Endodermal cell (in vitro differentiated cells): ENCODE measurements at places on chromosomes 6 and 20. TPM values are rescaled to one million over a fixed set of nuclear protein-coding genes. Genes with fewer than 3 reads are reported as not detected.

DNA sequence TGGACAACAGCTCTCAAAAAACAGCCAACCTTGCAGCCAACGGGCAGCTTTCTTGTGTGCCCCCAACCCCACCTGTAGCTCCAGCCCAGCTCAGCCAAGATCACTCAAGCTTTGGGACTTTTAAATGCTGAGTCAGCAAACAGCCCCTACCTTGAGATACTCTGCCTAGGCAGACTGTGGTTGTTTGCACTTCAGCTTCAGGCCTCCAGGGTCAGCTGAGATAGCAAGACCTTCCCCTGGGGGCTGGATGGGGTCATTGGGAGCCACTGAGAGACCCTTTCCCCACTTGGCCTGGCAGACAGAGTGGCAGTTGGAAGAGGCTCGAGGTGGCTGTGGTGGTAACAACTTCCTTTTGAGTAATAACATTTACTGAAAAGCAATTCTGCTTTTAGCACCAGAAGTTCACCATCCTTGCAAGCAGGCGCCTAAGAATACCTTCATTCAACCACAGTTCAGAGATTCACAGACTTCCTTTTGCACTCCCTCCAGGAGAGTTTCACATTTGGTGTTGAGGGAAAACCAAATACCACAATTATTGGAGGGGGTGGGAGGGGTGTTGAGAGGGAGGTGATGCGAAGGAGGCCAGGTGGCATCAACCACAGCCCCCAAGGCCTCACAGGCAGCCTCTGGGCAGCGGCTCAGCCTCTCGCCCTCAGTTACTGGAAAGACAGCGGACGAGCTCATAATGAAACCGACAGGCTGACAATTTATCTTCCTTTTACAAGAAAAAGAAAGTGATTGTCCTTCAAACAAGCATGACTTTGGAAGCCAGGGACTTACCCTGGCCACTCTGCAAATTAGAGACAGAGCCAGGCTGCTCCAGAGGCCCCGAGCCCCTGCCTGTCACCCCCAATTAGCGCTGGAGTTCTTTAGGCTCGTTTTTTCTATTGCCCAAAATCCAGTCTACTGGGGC, 148.1 kb downstream of the CEBPB start:
- DNase-seq = peak; percentile 80

DNA sequence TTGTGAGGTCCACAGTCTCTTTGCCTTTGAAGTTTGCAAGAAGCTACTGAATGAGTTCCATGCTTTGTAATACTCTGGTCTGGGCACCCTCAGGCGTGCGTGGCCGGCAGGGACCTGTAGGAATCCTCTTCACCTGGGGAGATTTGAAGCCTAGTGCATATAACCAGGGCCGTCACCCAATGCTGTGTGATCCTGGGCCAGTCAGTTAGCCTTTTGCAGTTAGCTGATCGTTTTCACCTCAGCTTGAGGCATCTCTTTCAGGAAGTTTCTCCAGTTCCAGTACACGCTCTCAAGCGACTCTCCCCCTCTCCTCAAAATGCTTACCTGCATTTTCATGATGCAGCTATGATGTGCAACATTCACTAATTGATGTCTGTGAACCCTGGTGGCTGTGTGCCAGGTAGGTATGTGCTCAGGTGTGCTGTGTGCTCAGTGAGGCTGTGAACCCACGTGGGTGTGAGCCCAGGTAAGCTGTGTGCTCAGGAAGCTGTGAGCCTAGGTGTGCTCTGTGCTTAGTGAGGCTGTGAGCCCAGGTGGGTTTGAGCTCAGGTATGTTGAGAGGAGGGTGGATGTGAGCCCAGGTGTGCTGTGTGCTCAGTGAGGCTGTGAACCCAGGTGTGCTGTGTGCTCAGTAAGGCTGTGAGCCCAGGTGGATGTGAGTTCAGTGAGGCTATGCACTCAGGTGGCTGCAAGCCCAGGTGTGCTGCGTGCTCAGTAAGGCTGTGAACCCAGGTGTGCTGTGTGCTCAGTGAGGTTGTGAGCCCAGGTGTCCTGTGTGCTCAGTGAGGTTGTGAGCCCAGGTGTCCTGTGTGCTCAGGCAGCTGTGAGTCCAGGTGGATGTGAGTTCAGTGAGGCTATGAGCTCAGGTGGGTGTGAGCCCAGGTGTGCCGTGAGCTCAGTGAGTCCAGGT, 120.4 kb downstream of the PHACTR3 start:
- peak; percentile 82 for DNase-seq

DNA sequence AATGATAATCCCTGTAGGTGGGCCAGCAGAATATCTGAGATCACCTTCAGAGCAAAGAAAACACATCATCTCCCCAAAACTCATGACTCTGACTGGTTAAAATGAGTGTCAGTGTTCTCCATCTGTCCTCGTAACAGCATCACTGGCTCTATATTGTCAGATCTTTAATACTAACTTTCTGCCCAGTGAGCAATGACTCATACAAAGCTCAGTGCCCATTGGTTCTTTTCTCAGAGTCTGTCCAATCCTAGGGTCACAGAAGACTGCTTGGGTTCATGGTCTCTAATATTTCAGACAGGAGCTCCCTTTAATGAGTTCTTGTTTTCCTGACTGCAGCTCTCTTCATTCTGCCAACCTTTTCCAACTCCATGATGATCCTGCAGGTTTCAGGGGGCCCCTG, 36.4 kb downstream of the HLA-DPB1 start:
- no peak for DNase-seq

DNA sequence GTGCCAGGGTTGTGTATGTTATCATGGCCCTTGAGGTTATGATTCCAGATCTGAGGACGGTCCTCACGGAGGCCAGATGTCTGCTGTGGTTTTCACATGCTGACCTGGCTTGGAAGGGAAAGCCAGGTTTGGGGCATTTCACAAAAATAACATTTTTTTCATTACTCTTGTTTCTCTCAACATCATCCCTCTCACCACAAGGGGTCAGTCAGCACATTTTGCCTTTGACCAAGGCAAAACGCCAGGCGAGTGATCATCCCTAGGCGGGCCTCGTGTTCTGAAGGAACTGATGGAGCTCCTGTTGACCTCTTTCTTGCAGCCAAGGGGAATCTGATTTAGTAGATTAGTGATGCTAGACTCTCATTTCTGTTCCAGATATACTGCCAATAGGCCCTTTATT, 133.5 kb downstream of the TBC1D7 start:
- DNase-seq = peak; percentile 87

DNA sequence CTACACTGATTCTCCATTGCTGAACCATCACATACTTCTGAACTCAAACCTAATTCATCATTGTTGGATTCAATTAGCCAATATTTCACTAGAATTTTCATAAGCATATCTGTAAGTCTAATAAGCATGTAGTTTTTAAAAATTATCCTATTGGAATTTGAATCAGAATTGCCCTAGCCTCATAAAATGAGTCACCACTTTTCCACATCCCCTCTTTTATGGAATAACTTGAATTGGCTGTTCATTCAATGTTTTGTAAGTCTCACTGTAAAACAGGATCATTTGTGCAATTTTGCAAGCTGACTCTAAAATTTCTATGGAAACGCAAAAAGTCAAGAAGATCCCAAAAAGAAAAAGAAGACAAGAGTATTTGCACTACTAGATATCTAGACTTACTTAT, 141.0 kb downstream of the HACE1 start:
- DNase-seq = no peak

GRCh38 chr6:18632670-18633410, 245.7 kb downstream of the RNF144B start:
- no peak for DNase-seq

- DNase-seq = no peak
These were observed 12.1 kb downstream of the SNX14 start for GRCh38 chr6:85581572-85581971.

DNA sequence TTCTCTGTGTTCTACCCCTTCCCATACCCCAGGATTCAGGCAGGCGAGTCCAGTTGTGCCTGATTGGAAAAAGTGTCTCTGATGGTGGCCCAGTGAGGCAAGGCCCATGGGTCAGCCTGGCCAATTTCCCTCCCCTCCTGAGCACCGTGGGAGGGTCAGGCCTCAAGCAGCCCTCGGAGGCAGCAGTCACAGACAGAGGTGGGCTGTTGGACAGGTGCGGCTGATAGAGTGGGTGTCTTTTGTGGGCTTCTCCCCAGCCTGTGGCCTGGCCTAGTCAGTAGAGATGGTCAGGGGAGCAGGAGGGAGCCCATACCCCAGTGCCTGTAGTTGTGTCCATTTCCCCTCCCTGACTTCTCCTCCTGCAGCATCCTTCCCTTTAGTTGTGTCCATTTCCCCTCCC, 8.9 kb downstream of the MYT1 start:
- DNase-seq = no peak

The BTN1A1 gene
- not detected in 2 replicates for total RNA-seq

The ZNF133 gene
- 18.0 to 22.9 TPM (median 21.6 TPM) in 3 replicates for total RNA-seq
